NCI-H226 (cell line): ENCODE measurements at places on chromosomes 6 and 20.

- no peak for DNase-seq
Measured at GRCh38 chr20:57056651-57057050, 209.8 kb downstream of the BMP7 start.

DNA sequence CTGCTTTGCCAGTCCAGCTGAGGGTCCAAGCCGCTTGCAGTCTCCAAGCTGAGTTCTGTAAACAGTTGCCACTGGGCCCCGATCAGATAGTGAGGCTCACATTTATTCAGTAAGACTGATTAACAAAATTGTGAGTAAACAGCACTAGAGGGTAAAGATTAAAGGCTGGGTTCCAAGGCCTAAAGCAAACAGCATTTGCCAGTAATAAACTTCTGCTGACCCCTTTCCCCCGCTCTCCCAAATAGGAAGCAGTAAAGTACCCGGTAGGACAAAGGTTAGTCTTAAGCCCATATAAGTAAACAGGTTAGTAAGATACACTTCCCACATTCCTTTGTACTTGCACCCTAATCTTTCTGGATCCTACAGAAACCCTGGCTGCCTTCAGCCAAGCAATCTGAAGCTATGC is 181.8 kb downstream of the MEI4 start:
- DNase-seq: no peak

DNA sequence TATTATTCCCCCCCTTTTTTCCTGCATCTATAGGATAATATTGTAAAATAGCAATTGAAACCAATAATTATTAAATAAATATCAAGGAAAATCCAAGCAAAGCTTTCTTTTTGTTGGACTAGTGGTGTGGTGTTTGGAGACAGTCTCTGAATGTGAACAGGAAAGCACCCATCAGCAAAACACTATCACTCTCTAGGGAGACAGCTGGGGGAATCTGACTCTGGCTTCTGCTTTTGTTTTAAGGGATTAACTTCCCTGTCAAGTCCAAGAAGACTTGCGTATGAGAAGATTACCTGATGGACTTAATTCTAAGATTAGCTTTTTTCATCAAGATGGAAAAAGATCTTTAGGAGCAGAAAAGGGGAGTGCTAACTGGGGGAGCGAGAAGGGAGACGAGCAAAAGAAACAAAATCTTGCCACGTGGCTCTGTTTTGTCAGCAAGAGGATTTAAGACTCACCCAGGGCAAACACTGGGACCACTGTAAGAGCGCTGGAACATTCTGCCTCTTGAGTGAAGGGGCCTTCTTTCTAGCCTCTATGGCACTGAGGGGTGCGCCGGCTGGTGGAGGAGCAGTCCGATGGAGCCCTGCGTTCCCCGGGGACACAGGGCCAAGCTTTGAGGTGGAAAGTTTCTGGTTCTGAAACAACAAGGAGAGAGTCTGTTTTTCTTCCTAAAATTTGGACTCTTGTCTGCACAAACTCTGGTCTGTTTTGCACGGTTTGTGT is 570 bp downstream of the TULP4 start:
- no peak for DNase-seq

GRCh38 chr6:134472046-134472445 is 154.1 kb upstream of the SGK1 start:
- no peak for DNase-seq

- DNase-seq: no peak
Measured at GRCh38 chr20:44069203-44070011, 117.6 kb downstream of the JPH2 start.

DNA sequence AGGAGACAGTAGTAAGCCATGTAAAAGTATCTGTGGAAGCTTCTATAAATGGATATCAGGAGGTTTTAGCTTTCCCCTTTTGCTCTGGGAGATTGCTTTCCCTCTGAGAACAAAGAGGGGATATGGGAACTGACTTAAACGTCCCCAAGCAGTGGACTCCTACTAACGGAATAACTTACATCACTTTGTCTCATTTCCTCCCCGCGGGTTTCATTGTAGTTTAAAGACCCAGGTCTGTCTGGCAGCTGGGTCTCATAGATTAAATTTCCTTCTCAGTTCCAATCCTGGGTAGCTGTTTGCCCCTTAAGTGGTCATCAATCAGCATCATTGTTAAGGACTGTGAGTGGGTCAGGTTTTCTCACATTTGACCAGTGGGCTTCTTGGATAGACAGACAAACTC is 68.7 kb downstream of the PLAGL1 start:
- no peak for DNase-seq

DNA sequence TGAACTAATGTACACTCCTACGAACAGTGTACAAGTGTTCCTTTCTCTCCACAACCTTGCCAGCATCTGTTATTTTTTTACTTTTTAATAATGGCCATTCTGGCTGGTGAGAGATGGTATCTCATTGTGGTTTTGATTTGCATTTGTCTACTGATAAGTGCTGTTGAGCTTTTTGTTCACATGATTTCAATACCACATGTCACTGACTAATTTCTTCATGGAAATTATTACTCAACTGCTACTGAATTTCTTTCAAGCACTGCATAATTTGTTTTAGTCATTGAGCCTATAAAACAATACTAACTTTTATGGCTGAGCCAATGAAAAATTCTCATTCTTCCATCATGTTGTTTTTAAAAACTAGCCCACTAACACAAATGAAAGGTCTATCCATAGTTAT is 115.4 kb downstream of the FRK start:
- peak; percentile 65 for DNase-seq

- no peak for DNase-seq
Measured at GRCh38 chr6:28446818-28447511, 3.7 kb upstream of the ZSCAN23 start.

- DNase-seq: no peak
Measured at GRCh38 chr6:112936504-112936903, 589.4 kb downstream of the RFPL4B start.

DNA sequence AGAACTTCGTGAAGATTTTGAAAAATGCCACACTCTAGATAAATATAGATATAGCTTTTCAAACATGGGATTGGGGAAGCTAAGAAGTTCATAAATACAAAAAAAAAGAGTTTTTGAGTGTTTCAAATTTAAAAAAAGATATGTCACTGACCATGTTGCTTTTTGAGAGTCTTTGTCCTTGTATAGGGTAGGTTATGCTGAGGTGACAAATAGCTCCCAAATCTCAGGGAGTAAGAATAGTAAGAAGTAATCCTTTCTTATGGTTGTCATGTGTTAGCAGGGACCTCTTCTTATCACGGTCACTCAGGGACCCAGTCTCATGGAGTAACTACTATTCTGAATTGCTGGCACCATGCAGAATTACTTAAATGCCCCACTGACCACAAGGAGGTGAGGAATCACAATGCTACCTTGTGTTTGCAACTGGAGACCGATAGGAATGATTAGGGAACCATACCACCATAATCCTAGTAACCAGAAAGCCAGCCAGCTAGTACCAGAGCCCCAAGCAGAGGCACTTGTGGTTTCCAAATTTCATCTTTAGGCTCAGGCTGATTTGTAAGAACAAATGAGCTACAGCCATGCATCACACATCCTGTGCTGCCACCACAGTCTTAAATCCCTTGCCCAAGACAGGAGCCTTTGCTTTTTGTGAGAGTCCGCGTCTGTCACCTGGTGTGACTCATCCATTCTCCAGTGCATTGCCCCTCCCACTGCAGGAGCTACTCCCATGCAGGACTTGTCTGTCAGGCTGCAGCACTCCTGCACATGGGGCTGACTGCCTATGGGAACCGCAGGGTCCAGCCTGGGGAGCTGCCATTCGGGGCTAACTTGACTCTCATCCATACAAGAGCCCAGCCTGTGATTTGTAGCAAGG is 42.4 kb upstream of the ADGRF4 start:
- DNase-seq: peak; percentile 51

DNA sequence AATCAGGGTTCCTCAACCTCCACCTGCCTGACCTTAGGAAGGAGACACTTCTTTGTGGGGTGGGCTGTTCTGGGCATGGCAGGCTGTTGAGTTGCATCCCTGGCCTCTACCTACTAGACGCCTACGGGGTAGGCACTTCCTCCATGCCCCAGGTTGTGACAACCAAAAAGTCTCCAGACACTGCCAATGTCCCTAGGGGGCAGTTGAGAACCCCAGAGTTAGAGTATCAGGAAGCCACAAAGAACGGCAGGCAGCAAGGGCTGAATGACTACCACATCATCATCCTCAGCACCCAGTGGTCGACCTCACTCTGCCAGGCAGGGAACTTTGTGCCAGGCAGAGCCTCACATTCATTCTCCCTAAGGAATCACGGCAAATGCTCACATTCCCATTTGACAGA is 21.5 kb downstream of the PMEPA1 start:
- no peak for DNase-seq

DNA sequence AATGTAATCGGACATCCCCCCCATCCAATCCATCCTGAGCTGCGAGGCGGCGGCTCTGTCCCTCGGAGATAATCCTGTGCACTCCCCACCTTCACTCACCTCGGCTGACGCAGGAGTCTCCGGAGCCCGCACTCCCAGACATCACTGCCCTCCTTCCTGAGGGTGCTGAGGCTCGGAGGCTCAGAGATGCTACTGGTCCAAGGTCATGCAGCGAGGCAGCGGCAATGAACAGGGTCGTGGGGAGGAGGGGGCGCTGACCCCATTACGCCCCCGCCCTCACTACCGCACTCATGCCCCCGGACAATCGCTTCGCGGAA is 485 bp downstream of the ADISSP start:
- DNase-seq: no peak

- DNase-seq: no peak
Measured at GRCh38 chr6:82611751-82612150, 248.1 kb downstream of the TPBG start.

DNA sequence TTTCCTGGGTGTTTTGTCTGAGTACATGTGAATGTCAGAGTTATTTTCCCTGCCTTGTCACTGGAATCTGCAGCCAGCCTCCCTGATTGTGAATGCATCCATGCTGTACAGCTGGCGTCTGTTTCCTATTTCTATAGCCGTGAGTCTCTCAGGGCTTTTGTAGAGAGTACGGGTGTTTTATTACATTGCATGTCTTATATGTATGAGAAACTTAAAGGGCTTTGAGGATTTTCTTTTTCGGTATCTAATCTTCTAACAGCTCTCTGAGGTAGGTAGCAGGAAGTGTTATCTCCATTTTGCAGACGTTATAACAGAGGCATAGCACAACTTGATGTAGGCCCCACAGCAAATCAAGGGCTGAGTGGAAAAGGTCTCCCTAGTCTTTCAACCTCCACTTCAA is 272.9 kb downstream of the PRL start:
- DNase-seq: no peak

GRCh38 chr6:107673076-107673494 is 151.0 kb downstream of the SCML4 start:
- no peak for DNase-seq

DNA sequence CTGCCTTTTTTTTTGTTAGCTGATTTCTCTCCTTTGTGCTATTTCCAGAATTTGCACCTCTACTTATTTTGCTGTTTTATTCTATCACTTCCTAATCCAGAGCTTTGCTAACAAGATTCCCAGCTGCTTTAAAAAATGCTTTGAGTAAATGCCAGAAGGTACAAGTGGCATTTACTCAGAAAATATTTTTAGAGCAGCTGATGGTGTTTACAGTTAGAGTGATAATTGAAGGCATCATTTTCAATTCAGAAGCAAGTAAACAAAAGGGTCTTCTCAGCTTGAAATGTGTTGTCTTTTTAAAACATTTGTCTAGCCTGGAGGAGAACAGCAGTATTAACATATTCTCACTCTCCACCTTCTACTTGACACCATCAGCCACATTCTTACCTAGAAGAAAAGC is 99.9 kb downstream of the OTOR start:
- no peak for DNase-seq

DNA sequence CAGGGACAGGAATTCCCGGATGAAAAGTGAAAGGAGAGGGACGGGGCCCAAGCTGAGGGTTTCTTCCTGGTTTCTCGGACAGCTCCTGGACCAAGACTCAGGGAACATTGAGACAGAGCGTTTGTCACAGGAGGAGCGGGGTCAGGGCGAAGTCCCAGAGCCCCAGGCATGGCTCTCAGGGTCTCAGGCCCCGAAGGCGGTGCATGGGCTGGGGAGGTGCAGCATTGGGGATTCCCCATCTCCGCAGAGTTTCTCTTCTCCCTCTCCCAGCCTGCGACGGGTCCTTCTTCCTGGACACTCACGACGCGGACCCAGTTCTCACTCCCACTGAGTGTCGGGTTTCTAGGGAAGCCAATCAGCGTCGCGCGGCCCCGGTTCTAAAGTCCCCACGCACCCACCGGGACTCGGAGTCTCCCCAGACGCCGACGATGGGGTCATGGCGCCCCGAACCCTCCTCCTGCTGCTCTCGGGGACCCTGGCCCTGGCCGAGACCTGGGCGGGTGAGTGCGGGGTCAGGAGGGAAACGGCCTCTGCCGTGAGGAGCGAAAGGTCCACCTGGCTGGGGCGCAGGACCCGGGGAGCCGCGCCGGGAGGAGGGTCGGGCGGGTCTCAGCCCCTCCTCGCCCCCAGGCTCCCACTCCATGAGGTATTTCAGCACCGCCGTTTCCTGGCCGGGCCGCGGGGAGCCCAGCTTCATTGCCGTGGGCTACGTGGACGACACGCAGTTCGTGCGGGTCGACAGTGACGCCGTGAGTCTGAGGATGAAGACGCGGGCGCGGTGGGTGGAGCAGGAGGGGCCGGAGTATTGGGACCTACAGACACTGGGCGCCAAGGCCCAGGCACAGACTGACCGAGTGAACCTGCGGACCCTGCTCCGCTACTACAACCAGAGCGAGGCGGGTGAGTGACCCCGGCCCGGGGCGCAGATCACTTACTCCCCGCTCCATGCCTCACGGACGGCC is 54.6 kb upstream of the POLR1H start:
- no peak for DNase-seq

GRCh38 chr20:16816192-16816591 is 68.0 kb downstream of the OTOR start:
- no peak for DNase-seq

GRCh38 chr6:166907373-166907841 is 48.9 kb downstream of the RNASET2 start:
- DNase-seq: no peak

GRCh38 chr6:52207066-52207465 is 20.9 kb downstream of the IL17A start:
- no peak for DNase-seq

- peak; percentile 28 for DNase-seq
Measured at GRCh38 chr6:4582506-4583417, 193.4 kb upstream of the CDYL start.

DNA sequence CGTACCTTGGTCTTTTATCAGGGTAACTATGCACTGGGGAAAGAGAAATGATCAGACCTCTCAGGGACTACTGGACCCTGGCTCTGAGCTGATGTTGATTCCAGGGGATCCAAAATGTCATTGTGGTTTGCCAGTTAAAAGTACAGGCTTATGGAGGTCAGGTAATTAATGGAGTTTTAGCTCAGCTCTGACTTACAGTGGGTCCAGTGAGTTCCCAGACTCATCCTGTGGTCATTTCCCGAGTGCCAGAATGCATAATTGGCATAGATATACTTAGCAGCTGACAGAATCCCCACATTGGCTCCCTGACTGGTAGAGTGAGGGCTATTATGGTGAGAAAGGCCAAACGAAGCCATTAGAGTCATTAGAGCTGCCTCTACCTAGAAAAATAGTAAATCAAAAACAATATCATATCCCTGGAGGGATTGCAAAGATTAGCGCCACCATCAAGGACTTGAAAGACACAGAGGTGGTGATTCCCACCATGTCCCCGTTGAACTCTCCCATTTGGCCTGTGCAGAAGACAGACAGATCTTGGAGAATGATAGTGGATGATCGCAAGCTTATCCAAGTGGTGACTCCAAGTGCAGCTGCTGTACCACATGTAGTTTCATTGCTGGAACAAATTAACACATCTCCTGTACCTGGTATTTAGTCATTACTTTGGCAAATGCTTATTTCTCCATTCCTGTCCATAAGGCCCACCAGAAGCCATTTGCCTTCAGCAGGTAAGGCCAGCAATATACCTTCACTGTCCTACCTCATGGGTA is 152.4 kb downstream of the THBS2 start:
- no peak for DNase-seq
